A549 treated with AZD2906 at 1 μM for 4 hours (cell line): ENCODE measurements at places on chromosomes 11 and 22. TPM values are rescaled to one million over a fixed set of nuclear protein-coding genes. Genes with fewer than 3 reads are reported as not detected.

The CCDC86 gene
- 82.9 to 107 TPM (median 95.2 TPM) in 5 replicates for total RNA-seq

The CABP2 gene
- total RNA-seq = not detected in 5 replicates

The KLHDC7B gene
- 0.02 to 0.03 TPM (median 0.03 TPM) in 3 of 5 replicates, not detected in the others for total RNA-seq

The SHISAL1 gene
- total RNA-seq = 2.3 to 3.1 TPM (median 2.4 TPM) in 5 replicates

The DDTL gene
- total RNA-seq = 1.3 to 1.8 TPM (median 1.7 TPM) in 5 replicates
